Activated CD8-positive, alpha-beta memory T cell treated with anti-CD3 and anti-CD28 coated beads, Interleukin-2, amount 50 U/mL, for 4 hours (primary cell): ENCODE measurements at places on chromosomes 2 and 18.

- no peak for DNase-seq
Measured at GRCh38 chr2:137872577-137872976, 91.7 kb upstream of the HNMT start.

- no peak for DNase-seq
Measured at GRCh38 chr2:237199577-237199976, 113.9 kb downstream of the COPS8 start.

DNA sequence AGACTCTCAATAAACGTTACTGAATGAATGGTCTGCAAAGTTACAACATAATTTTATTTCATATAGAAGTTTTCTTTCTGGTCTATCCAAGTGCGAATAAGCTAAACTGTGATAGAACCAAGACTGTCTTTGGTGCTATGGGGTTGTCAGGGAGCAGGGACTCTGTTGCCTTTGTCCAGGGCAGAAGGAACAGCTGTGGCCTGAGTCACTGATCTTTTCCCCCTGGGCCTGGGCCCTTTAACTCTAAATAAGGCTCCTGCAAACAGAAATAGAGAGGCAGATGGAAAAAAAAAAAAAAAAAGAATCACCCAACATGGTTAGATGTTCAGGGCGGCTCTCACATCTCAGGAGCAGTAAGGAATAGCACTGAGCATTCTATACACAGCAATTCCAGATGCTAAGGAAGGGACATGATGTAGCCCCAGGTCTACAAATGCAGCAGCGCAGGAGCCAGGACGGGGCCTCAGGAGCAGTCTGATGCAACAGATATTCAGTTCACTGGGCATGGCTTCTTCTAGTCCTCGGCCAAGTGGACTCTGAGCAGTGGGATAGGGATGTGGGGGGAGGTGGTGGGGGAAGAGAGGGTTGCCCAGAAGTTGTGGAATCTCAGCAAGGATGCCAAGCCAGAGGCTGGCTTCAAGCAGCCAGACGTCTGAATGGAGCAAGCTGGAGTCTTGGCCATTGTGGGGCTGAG lies 247.1 kb upstream of the SIX2 start:
- DNase-seq: no peak

GRCh38 chr18:37249895-37250618 lies 315.5 kb downstream of the CELF4 start:
- DNase-seq: no peak

DNA sequence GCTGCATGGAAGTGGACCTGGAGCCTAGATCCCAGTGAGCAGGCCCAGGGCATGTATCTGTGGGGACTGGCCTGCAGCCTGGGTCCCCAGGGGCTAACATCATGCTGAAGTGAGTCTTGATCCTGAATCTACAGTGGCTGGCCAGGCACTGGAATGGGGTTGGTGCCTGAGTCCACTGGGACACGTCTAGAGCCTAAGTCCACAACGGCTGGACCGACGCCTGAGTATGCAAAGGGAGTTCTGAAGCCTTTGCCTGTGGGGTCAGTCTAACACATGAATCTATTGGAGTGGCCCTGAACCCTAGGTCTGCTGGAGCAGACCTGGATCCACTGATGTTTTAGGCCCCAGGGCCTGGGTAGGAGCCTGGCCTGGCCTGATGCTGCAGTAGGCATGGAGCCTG lies 665.5 kb downstream of the DCDC2C start:
- DNase-seq: no peak

GRCh38 chr2:86703704-86704361 lies 16.3 kb upstream of the RMND5A start:
- DNase-seq: no peak

- DNase-seq: no peak
Measured at GRCh38 chr2:112727276-112728028, 6.6 kb downstream of the NT5DC4 start.

- DNase-seq: no peak
Measured at GRCh38 chr2:238040918-238041317, 19.9 kb upstream of the SCLY start.

DNA sequence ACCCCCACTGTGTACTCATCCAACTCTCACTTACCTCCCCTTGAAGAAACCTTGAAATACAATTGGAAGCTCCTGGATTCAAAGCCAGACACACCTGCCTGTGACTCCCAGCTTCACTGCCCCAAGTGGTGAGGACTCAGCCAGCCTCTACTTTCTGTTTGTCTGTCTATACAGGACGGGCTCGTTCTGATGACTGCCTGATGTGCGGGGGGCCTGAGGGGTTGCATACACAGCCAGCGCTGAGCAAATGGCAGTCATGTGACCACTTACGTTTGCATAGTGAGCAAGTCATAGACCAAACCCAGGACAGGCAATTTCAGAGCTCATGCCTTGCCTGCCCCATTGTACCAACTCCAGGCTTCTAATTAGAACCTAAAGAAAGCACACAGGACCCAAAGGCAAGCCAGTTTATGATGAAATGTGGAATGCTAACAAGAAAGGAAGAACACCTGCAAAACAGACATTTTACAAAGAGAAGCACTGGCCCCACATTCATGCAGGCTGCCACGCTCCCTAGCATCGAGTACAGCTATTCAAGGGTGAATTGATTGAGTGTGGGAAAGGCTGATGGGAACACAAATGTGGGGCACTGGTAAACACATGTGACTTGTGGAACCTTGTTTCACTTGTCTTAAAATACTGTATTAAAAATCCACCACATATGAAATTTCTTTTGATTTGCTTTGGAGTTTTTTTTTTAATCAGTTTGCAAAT lies 137.8 kb downstream of the LNPK start:
- DNase-seq: no peak

DNA sequence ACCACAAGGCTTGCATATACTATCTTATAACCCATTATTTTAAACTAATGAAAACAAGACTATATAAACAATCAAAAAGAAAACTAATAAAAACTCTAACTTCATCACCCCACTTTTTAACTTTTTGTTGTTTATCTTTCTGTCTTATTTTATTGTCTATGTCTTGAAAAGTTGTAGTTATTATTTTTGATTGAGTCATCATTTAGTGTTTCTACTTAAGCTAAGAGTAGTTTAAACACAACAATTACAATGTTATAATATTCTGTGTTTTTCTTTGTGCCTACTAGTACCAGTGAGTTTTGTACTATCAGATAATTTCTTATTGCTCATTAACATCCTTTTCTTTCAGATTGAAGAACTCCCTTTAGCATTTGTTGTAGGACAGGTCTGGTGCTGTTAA lies 318.7 kb upstream of the ATP5MC3 start:
- no peak for DNase-seq

DNA sequence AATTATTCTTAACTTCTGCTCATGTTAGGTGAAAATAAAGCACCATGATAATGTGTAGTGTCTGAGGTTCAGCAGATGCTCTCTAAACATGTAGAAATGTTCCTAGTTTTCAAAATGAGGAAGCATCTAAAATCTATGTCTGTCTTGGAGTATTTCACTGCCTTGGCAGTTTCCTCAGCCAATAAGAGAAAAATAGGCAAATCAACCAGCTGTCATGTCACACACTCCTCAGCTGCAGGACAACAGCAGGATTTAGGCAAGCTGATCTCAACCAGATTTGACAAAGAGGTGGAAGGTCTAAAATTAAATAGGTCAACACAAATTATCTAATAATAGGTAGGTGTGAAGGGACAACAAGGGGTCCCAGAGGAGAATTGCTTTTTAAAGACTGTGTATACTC lies 164.1 kb upstream of the BOD1L2 start:
- no peak for DNase-seq

- DNase-seq: no peak
Measured at GRCh38 chr2:158753641-158754611, 41.2 kb upstream of the DAPL1 start.

DNA sequence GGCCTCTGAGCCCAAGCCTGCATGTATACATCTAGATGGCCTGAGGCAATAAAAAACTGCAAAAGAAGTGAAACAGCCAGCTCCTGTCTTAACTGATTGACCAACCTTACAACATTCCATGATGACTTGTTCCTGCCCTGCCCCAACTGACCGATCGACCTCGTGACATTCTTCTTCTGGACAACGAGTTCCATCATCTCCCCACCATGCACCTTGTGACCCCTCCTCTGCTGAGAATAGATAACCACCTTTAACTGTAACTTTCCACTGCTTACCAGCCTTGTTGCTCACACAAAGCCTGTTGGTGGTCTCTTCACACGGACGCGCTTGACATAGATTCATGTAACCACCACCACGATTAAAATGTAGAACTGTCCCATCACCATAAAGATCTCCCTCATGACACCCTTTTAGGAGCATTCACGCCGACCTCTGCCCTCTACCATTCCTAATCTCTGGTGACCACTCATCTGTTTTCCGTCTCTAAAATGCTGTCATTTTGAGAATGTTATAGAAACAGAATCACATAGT lies 120.1 kb upstream of the REV1 start:
- no peak for DNase-seq

DNA sequence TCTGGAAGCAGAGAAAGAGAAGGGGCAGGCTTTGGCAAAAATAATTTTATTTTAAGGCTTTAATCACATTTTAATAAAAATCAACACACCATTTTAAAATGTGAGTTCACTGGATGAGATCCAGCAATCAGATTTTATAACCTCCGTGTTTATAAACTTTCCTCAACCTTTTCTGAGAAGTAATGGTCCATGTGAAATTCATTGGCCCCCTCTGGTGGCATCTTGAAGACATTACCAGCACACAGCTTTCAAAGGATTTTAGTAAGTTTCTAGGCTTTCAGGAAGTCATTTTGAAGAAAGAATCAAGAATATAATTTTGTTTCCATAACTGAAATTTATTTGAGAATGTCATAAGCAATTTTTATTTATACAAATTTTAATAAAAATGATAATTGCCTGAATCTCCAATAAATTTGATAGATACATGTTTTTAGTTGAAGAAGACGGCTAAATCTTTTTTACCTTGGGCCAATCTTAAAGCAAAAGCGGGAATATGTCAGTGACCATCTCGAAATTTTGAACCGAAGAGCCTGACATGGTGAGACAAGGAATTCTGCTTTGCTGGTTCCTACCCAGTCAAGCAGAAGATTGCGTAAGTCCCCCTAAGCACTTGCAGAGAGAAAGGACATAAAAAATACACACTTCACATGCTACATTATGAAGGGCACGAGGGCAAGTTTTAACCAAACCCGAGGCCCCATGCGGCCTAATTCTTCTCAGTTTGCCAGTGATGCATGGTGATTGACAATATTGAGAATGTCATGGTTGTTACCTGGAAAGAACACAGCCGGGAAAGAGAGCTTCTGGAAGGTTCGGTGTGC lies 128.4 kb upstream of the CBLN2 start:
- no peak for DNase-seq

GRCh38 chr18:49976795-49977560 lies 163.6 kb upstream of the ACAA2 start:
- DNase-seq: no peak

- no peak for DNase-seq
Measured at GRCh38 chr2:192957425-192957824, 762.7 kb upstream of the TMEFF2 start.

DNA sequence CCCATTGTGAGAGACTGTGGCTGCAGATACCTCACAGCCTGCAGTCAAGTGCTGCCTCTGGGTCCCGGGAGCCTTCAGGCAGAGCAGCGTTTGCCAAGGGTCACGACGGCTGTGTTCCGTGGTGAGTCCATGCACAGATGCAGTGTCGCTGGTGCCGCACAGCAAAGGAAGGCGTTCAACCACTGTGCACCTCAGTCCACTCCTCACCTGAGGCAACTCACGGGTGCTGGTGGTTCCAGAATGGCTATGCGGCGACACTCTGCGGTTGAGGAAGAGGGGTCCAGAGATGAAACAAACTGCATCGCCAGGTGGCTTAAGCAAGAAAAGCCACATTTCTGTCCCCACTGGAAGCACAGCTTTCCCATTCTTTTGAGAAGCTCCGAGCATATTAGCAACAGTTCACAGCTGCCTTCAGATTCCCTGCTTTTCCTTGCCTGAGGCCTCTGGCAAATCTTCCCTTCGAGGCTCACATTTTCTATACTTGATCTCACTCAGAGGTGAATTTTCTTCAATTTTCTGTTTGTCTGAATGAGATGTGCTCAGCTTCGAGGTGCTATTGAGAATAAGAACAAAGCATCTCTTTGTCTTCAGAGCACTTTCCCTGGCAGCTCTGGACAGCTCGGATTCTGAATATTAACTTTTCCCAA lies 208.8 kb upstream of the TWIST2 start:
- DNase-seq: no peak

GRCh38 chr18:58348951-58349350 lies 279.9 kb downstream of the ALPK2 start:
- no peak for DNase-seq

DNA sequence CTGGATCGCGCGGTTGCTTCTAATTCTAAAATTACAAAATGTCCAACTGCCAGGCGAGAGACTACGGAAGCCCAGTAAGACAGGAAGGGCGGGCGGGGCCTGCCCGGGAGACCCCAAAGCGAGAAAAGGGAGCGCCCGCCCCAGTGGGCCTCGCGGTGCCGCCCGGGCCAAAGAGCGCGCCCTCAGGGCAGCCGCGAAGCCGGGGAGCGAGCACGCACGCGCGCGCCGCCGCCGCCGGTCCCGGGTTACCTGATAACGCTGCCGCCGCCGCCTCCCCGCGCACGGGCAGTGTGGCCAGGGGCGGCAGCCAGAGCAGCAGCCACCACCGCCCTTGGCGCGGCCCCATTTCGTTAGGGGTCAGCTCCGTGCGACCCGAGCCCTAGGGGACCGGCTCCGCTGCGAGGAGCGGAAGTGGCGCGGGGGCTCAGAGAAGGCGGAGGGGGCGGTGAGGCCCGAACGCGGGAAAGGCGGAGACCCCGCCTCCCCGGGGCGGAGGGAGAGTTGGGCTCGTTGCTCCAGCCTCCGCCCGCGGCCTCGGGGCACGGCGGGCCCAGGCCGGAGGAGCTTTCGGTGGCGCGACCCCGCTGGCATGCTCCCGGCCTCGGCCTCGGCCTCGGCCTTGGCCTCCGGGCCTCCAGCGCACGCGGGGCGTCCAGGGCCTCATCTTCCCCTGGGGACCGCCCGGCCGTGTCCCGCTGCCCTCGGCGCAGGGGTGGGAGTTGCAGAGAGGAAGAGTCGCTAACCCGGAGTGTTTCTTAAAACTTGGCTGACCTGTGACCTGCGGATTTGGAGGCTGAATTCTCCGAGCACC lies at the start of gene NEMP2:
NEMP2 (minus strand) TSS at position 413 of the 811 bp plus-strand sequence; CDS start at position 346, 67 bp downstream.
- peak; percentile 86 for DNase-seq

GRCh38 chr2:18998491-18998890 lies 359.9 kb downstream of the OSR1 start:
- DNase-seq: no peak

- DNase-seq: no peak
Measured at GRCh38 chr2:160566717-160567116, 73.1 kb upstream of the RBMS1 start.

GRCh38 chr2:182761903-182762302 lies 45.8 kb downstream of the DNAJC10 start:
- DNase-seq: no peak

GRCh38 chr18:79458131-79458838 lies 62.6 kb downstream of the NFATC1 start:
- no peak for DNase-seq

- DNase-seq: no peak
Measured at GRCh38 chr2:10947005-10947440, 35.3 kb downstream of the KCNF1 start.

DNA sequence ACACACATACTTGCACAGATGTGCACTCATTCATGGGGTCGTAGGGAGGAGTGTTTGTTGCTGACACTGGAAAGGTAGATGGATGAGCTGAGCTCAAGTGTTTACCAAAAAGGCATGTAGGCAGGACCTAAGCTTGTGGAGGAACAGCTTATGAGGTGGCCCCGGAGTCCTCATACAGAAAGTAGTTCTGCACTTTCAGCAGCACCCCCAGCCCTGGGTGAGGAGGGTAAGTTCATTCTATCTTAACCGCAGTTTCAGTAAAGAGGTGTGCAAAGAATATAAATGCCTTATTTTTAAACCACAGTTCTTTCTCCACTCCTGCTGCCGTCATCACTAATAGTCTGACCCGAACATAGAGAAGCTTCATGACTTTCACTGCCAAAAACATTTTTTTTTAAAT lies 31.7 kb upstream of the RNF152 start:
- DNase-seq: no peak

- DNase-seq: no peak
Measured at GRCh38 chr18:63175264-63175663, 144.3 kb downstream of the BCL2 start.
